ENCODE measurements at places on chromosomes 13 and 19.

DNA sequence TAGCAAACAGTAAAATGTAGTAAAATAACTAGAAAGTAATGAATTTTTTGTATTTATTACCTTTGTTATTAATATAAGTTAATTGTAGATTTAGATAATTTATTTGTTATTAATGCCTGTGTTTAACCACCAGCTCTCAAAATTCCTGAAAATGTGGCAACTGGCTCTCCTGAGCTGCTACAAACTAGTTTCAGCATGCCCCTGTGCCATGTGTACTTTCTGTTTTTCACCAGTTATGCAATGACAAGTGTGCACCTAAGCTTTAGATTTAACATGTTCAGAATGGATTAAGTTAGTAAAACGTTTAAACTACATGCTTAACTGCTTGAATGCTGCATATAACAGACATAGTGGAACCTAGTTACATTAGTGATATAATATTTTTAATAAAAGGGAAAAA is 88.1 kb downstream of the POSTN start:
- no peak for DNase-seq

- no peak for DNase-seq
These were observed 8.0 kb downstream of the KLC3 start for GRCh38 chr19:45348367-45349125.

DNA sequence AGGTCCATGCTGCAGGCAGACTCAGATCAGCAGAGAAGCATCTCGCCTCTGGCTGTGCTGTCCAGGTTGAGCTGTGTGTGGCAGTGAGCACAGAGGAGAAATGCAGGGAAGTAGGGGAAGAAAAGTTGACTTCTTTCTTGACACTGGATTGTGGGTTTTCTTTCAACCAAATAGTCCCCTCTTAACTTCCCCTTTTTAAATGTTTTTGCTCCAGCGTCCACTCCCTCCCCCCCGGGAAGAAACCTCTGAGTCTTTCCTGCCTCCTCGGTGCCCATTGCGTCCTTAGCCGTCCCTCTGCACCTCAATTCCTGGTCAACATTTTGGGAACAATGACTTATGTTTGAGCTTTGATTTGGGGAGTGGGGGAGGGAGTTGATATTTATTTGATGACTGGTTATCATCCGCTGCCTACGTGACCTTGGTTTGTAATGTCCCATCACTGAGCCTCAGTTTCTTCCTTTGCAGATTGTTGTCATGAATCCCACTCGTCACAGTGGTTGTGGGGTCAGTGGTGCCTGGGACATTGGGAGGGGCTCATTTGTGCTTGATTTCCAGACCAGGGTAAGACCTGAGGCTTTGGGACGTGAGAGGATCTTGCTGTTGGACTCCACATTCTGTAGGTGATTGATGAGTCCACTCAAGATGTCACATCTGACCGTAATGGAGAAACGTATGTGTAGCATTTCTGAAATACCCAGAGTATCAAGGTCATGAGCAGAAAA is at the start of gene LILRB2:
Gene LILRB2 (minus strand): TSS at position 104 of the 722 bp plus-strand sequence. CDS start 614 bp downstream, outside the sequence.
- DNase-seq, result no peak

DNA sequence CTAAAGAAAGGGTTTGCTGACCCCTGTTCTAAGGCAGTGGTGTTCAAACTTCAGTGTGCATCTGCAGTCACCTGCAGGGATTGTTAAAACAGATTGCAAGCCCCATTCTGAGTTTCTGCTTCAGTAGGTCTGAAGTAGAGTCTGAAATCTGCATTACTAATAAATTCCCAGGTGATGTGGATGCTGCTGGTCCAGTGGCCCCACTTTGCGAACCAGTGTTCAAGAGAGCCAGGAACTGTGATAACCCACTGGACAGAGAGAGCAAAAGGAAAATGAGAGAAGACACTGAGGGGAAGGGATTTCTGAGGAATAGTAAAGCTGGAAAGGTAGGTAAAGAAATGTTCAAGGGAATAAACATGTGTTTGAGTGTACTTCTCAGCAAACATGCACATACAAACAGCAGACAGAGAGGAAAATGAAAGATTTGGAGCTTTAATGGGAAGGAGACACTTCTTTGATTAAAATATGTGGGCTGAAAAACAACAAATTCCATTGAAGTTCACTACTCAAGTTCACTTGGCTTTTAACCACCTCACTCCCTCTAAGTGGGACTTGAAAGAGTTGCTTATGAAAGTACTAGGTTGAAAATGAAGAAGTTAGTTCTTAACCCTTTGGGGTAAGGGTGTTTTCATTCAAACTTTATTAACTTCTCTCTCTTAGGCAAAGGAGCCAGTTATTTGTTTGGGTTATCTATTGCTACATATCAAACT is 26.4 kb upstream of the FAM216B start:
- DNase-seq, result no peak

GRCh38 chr13:62537593-62537992 is 1121.9 kb upstream of the PCDH20 start:
- no peak for DNase-seq

DNA sequence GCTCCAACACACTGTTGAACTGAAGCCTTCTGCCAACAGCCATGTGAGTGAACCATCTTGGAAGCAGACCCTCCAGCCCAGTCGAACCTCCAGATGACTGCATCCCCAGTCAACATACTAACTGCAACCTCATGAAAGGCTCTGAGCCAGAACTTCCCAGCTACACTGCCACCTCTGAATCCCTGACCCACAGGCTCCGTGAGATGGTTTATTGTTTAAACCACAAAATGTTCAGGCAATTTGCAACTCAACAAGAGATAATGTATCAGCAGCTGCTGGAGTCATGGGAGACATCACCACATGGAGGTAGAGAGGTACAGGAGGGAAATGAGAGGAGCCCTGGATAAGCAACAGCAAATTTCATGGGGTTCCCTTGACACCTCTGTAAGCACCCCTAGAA is 266.4 kb upstream of the NBEA start:
- DNase-seq, result no peak

DNA sequence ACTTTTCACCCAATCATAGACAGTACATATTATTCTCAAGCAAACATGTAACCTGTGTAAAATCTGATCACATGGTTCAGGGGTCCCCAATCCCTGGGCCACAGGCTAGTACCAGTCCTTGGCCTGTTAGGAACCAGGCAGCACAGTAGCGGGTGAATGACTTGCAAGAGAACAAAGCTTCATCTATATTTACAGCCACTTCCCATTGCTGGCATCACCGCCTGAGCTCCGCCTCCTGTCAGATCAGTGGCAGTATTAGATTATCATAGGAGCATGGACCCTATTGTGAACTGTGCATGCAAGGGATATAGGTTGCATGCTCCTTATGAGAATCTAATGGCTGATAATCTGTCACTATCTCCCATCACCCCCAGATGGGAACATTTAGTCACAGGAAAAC is 133.1 kb downstream of the MAB21L1 start:
- no peak for DNase-seq

GRCh38 chr19:44587963-44588770 is 25.2 kb upstream of the IGSF23 start:
- no peak for DNase-seq

GRCh38 chr13:105232439-105232838 is 1303.0 kb downstream of the EFNB2 start:
- DNase-seq, result no peak

- DNase-seq, result no peak
These were observed 1.3 kb downstream of the IZUMO1 start for GRCh38 chr19:48745208-48745995.

DNA sequence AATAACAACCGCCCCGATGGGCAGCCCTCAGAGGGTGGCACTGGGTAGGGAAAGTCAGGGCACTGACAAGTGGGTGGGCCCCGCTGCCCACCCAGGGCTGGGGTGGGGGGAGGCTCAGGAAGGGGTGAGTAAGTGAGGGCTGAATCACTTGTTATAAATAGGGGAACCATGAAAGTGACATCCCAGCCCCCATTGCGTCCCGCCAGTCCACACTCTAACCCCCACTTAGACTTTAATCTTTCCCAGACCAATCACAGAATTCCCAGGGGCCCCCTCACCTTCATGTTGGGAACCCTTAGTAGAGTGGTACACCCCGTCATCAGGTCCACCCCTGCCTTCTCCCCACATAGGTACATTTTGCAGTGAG is 37.0 kb upstream of the NANOS3 start:
- no peak for DNase-seq

DNA sequence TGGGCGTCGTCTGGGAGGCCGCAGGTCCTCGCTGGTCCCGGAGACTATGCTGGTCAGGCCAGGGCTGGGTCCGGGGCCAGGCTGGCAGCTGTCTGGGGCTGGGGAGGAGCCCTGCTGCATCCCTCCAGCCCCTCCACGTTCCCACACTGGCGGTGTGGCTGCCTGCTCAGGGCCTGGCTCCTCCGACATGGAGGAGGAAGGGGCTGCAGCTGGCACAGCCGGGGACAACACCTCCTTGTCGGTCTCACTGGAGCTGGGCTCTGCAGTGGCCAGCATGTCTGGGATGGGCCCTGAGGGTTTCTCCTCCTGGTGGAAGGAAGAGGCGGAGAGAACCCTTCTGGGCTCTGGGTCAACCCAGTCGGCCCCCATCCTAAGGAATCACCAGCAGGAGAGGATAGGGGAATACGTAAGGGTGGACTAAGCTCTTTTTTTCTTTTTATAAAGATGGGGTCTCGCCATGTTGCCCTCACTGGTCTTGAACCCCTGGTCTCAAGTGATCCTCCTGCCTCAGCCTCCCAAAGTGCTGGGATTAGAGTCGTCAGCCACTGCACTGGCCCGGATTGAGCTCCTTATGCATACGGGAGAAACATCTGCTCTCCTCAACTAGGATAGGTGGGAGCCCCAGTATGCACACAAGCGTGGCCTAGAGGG is 806 bp downstream of the ZNF414 start:
- no peak for DNase-seq

GRCh38 chr19:14476673-14477401 is 1.7 kb upstream of the PTGER1 start:
- no peak for DNase-seq

GRCh38 chr19:13965926-13966683 is 13.8 kb downstream of the DCAF15 start:
- no peak for DNase-seq

GRCh38 chr19:57850553-57851017 is 926 bp downstream of the ZNF587 start:
- DNase-seq, result no peak

DNA sequence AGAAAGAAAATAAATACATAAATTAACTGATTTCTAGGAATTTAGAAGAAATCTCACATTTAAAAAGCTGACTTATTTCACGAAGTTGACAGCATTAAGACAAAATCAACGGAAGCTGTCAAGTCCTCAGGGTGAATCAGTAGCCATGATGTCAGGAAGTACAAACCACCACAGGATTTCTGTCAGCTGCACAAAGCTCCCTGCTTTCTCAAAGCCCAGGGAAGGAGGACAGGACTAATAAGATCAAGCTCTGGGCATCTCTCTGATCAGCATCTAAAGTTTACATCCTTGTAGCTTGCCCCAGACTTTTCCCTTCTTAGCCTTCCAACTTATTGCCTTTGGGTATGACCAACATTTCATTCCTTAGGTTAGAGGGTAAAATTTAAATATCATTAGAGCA is 9.4 kb downstream of the DCT start:
- no peak for DNase-seq

- no peak for DNase-seq
These were observed 480.3 kb downstream of the LIG4 start for GRCh38 chr13:107734891-107735625.

DNA sequence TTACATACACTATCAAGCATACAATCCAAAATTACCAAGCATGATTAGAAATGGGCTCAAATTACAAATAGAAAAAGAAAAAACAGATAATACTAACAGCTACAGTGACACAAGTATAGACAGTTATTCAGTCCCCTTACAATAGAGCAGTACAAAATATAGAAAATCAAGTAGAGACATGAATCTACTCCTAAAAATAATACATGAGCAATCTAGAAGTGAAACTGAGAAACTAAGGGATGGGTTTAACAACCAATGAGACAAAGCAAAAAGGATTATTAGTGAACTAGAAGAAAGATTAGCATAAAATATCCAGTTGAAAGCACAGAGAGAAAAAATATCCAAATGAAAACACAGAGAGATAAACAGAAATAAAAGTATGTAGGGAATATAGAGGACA is 426.7 kb downstream of the TBC1D4 start:
- DNase-seq, result no peak

- no peak for DNase-seq
These were observed 2.4 kb downstream of the DKKL1 start for GRCh38 chr19:49366110-49366509.

DNA sequence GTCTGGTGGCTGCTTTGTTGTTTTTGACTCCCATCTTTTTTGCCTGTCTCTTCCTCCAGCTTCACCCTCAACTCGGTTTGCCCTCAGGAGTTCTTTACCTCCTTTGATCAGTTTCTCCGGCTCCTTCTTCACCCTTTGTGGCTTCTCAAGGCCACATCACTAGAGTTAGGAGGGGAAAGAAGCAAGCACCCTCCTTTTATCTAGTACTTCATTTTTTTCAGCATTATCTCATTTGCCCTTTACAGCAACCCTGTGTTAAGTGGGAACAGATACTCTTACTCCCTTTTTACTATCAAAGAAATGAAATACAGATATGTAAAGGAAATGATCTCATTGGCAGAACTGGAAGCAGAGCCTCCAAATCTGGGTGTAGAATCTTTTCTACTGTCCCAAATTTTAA is 26.9 kb downstream of the RAP2A start:
- no peak for DNase-seq

DNA sequence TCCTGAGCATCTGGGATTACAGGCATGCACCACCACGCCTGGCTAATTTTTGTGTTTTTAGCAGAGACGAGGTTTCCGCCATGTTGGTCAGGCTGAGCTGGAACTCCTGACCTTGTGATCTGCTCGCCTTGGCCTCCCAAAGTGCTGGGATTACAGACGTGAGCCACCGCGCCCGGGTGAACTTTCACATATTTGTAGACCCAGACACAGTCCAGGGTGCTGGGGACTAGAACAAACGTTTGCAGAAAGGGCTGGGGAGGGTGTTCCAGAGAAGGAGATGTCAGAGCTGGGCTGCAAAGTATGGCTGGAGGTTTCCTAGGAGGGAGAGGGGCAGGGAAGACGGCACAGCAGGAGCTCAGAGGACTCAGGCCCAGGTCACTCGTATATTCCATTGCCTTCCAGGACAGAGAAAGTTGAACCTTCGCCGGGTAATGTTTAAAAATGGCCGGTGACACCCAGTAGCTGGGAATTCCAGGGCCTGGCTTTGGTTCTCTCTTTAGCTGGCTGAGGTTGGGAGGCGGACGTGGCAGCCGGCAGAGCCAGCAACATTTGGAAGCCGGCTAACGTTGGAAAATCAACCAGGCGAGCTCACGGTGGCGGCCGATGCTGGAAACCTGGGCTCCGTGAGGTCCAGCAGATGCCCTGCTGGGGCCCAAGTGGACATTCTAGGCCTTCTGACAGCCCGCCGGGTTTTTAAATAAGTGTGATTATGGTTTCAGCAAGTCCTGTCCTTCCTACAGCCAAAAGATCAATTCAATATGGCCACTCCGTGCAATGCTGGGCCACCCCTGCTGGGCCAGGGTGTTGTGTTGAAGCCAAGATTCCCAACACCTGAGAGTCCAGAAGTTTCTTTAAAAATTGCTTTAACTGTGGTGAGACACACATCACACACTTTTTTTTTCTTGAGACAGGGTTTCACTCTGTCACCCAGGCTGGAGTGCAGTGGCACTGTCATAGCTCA is 41.5 kb downstream of the NFIC start:
- no peak for DNase-seq

- DNase-seq, result no peak
These were observed 12.1 kb upstream of the PEX11G start for GRCh38 chr19:7500811-7501450.

GRCh38 chr13:77353995-77354394 is 27.1 kb upstream of the MYCBP2 start:
- DNase-seq, result no peak

- DNase-seq, result no peak
These were observed 117.9 kb downstream of the EFNB2 start for GRCh38 chr13:106417467-106418110.

Measured in stimulated activated CD8-positive, alpha-beta memory T cell treated with anti-CD3 and anti-CD28 coated beads, Interleukin-4, amount 100 ng/mL, for 1 hour (primary cell).